Activated T-cell treated with anti-CD3 and anti-CD28 coated beads for 48 hours (primary cell): ENCODE measurements at places on chromosomes 16 and 17.

GRCh38 chr17:6789146-6789545 is 13.1 kb downstream of the FBXO39 start:
- DNase-seq, result no peak

DNA sequence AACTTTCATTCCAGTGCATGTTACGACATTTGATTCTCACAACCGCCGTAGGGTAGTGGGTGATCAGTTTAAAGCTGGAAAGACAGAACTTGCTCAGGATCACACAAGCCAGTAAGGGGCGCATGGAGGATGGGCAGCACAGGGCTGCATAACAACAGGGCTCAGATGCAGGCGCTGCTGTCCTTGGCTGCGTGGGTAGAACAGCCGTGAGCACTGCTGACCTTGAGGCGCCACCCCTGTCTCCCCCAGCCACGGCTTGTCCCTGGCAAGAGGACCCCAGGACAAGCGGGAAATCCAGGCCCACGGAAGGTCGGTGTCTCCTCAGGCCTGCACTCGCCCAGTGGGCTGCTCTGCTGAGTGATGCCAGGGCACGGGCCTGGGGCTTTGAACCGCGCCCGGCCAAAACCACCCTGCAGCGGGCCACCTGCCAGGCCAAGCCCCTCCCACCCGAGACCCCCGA is 84.7 kb downstream of the LMF1 start:
- no peak for DNase-seq

GRCh38 chr17:15918261-15918660 is 26.7 kb upstream of the ADORA2B start:
- DNase-seq, result no peak

GRCh38 chr17:80297996-80298560 is 37.4 kb downstream of the RNF213 start:
- no peak for DNase-seq

DNA sequence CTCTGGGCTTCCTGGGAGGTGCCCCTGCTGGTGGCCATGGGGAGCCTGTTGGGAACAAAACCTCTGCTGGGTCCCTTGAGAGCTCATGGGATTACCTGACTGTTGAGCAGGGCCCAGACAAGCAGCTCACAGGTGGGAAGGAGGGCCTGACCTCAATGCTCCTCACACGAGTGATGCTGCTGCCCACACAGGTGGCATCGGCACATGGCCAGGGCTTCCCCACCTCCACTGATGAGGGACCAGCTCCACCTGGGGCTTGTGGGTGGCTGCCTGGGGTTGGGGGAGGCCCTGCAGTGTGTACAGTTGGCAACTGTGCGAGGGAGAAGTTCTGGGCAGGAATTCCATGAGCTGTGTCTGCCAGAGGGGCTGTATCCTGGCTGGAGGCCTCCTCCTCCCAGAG is 87.8 kb upstream of the NLRP1 start:
- DNase-seq, result no peak

GRCh38 chr16:65083164-65083857 is 38.6 kb downstream of the CDH11 start:
- no peak for DNase-seq

- no peak for DNase-seq
These were observed 40.1 kb downstream of the CPNE2 start for GRCh38 chr16:57132470-57132869.

DNA sequence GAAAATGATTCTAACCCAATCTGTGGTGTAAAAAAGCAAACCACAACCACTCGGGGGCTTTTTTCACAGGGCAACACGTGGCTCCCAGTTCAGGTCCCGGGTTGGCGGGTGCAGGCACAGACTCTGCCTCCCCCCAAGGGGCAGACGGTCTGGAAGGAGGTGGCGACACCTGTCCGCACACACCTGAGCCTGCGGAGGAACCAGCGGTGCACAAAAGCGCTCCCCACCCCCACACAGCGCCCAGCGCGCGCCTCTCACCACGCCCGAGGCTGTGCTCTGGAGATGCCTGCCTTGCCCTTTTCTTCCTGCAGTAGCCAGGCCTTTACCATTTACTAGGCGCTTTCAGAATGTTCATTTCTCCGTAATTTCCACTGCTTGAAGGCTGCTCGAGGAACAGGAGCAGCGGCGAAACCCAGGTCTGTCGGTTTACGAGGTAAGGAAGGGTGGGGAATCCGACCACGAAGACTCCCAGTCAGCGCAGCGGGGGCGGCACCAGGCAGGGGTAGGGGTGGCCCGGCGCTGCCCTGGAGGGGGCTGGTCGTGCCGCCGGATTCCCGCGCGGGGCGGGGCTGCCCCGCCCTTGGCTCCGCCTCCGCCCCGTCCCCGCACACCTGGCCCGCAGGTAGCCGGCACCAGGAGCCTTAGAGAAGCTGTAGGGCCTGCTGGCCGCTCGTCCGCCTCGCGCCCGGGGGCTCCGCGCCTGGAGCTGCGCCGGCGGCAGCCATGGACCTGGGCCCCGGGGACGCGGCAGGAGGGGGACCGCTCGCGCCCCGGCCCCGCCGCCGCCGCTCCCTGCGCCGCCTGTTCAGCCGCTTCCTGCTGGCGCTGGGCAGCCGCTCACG is at the start of gene USP43:
USP43 (plus strand) TSS at position 608 of the 842 bp plus-strand sequence; CDS start at position 724, 116 bp downstream.
- peak; percentile 21 for DNase-seq

GRCh38 chr16:12024429-12024828 is 47.9 kb downstream of the SNX29 start:
- no peak for DNase-seq

- peak; percentile 62 for DNase-seq
These were observed 840 bp downstream of the MYO1C start for GRCh38 chr17:1491443-1492248.

DNA sequence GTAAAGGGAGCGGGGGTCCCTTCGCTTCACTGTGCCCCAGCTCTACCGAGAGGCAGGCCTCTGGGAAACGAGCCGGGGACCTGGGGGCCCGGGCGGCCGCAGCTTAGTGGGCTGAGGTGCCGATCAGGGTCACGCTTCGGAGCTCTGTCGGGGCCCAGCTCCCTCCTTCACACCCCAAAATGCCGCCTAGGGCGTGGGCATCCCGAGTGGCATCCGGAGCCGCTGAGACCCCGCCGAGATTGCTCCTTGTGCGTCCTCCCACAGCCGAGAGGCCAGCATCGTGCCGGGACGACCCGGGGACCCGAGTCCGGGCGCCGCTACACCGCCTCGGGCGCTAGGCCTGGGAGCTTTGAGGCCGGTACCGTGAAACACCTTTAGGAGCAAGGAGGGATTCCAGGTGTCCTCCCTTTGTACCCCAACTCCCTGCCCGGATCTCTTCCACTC is 1.3 kb downstream of the SALL1 start:
- DNase-seq, result no peak

GRCh38 chr17:10879190-10879836 is 41.4 kb upstream of the PIRT start:
- no peak for DNase-seq

- DNase-seq, result no peak
These were observed 133.7 kb upstream of the MON1B start for GRCh38 chr16:77057161-77057774.

DNA sequence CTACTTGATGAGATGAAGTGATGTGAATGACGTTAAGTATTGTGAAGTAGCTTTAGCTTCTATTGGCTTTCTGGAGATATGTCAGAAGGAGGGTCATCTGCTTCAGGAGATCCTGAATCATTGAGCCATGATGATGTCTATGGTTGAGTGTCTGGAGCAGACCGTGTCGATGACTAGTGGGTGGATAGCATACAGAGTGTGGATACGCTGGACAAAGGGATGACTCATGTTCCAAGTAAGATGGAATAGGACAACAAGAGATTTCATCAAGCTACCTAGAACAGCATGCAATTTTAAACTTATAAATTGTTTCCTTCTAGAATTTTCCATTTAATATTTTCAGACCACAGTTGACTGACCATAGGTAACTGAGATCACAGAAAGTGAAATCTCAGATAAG is 116.1 kb upstream of the RBBP6 start:
- DNase-seq, result no peak

GRCh38 chr17:71441098-71441497 is 679.7 kb upstream of the SOX9 start:
- no peak for DNase-seq

DNA sequence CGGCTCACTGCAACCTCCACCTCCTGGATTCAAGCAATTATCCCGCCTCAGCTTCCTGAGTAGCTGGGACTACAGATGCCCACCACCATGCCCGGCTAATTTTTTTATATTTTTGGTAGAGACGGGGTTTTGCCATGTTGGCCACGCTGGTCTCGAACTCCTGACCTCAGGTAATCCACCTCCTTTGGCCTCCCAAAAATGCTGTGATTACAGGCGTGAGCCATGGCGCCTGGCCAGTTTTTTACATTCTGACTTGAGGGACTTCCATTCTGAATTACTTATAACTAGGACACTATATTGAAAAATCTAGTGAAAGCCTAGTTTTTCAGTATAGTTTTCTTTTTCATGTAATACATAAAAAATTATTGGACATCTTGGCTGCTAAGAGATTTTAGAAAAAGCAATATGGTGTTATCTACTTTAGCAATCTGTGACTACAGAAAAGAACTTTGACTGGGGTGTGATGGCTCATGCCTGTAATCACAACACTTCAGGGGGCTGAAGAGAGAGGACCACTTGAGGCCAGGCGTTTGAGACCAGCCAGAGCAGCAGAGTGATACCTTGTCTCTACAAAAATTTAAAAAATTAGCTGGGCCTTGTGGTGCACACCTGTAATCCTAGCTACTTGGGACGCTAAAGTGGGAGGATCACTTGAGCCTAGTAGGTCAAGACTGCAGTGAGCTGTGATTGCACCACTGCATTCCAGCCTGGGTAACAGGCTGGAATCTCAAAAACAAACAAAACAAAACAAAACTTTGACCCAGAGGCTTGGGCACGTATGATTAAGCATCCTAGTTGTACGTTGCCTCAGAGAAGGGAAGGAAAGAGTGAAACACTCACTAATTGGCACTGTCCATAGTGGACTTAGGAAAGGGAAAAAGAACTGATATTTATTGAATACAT is 26.8 kb upstream of the GOSR1 start:
- no peak for DNase-seq

- no peak for DNase-seq
These were observed 242.7 kb downstream of the HAPSTR1 start for GRCh38 chr16:9334103-9334502.

GRCh38 chr17:4440021-4440420 is 6.3 kb downstream of the SPNS3 start:
- DNase-seq, result no peak

DNA sequence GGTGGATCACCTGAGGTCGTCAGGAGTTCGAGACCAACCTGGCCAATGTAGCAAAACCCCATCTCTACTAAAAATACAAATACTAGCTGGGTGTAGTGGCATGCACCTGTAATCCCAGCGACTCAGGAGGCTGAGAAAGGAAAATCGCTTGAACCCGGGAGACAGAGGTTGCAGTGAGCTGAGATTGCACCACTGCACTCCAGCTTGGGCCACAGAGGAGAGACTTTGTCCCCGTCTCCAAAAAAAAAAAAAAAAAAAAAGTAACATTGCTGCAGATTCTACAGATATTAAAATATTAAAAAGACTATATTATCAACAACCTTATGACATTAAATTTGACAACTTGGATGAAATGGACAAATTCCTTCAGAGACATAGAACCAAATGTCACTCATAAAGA is 25.7 kb downstream of the MBTD1 start:
- DNase-seq, result no peak

DNA sequence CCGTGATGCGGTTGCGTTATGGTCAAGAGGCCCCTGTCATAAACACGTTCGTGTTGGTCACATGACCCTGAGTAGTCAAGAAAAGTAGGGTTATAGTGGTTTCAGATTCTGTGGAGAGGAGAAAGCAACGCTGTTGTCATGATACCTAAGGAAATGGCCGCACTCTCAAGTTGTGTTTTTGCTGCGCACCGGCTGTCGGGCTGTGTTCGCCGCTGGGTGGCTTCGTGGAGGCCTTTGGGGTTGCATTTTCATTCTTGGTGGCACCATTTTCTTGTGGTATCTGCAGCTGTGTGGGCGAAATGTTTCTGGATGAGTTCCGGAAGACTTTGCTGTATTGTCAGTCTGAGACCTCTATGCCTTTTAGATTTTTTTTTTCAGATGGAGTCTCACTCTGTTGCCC is 35.0 kb downstream of the DEF8 start:
- no peak for DNase-seq

DNA sequence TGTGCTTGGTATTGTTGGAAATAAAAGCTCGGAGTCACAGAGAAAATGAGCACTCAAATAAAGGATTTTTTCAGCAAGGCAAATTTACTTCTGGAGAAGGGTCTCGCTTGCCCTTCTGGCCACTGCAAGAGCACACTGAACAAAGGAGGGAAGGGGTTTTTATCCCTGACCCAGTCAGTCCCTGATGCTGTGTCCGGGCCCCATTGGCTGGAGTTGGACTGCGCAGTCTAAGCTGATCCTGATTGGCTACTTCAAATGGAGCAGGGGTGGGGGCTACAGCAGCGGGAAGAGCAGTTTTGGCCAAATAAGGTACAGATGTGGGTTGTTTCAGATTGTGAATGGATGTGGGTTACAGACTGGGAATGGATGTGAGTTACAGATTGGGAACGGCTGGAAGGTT is 4.3 kb upstream of the NLRP1 start:
- DNase-seq, result no peak

DNA sequence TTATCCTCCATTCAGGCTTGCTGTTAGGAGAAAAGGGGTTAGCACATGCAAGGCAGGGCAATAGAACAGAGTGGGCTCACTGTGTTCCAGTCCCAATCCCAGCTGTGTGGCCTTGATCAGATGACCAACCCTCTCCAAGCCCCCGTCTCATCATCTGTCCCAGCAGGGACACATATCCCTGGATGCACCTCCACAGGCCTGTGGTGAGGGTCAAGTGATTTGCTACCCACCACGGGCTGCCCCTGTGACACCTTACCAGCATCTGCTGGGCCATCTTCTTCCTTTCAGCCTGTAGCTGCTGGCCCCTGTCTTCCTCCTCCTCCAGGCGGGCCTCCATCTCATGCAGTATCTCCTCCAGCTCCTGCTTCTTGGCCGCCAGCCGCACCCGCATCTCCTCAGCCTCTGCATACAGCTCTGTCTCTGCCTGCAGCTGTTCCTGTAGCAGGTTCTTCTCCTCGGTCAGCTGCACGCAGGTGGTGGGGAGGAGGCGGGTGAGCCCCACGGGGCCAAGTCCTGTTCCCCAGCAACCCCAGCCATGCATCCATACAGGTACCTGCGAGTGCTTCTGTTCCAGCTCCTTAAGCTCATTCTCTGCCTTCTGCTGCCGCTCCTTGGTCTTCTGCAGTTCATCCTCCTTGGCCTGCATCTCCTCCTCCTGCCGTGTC is 91.3 kb downstream of the NDE1 start:
- DNase-seq, result no peak

GRCh38 chr17:48427598-48427997 is 2.4 kb downstream of the SKAP1 start:
- peak; percentile 57 for DNase-seq

- no peak for DNase-seq
These were observed 364.0 kb downstream of the NPIPA8 start for GRCh38 chr16:17972460-17972943.

DNA sequence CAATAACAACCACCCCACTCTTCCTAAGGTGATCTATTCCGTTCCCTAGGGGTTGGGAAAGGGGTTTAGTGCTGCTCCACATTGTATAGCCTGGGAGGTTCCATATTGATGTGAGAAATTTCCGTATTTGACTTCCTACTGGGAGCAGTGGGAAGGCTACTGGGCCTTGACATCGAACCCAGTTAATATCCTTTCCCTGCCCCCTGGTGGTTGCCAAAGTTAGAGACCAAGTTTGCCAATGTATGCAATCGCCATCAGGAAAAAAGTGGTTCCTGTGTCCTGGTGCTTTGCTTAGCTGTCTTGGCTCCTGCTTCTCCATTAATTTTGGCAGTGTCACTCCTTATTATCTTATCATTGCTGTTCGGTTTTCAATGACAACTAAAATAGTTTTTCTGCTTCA is 914.9 kb downstream of the KCNJ2 start:
- DNase-seq, result no peak
